Amniotic epithelial cell (primary cell): ENCODE measurements at places on chromosomes 3 and 15.

GRCh38 chr15:48802257-48802656 is 8.6 kb downstream of the CEP152 start:
- DNase-seq = no peak

DNA sequence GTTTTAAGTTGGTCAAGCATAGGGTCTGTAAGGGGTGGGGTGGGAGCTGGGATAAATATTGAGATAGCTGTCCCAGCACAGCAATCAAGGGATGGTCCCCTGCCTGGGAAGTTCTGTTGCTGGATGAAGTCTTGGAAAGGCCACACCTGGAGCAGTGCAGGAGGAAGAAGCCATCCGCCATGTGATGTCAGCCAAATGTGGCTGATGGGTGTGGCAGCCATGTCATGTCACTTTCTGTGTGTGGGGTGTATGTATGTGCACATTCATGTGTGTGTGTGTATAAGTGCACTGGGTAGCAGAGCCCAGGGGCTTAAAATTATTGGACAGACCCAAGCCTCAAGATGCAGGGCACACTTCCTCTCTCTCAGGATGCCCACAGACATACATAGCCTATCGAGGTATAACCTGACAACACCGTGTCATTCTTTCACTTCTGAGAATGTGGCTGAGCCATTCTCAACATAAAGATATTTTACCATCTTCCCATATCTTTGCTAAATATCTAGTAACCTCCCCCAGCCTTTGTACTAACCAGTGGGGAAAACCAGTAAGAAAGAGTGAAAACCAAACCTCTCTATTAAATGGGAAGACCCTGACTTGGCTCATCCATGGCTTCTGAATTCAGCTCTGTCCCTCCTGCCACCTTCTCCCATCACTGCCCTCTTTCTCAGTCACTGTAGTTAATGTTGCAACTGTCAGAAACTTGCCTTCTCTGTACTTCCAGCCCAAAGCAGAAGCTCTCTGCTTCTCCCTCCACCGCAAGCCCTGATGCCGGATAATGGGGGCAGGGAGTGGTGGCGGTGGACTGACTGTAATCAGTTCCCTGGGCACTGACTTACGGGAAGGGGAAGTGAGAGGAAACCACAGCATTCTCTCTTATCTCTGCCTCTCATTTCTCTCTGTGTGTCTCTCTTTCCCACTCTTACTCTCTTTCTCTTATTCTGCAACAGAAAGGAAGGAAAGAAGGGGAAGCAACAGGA is 11.2 kb downstream of the TNFSF10 start:
- DNase-seq = peak; percentile 90

- no peak for DNase-seq
These were observed 99.9 kb downstream of the CD47 start for GRCh38 chr3:107990926-107991325.

- no peak for DNase-seq
These were observed 131.7 kb downstream of the CTNNB1 start for GRCh38 chr3:41331041-41331440.

DNA sequence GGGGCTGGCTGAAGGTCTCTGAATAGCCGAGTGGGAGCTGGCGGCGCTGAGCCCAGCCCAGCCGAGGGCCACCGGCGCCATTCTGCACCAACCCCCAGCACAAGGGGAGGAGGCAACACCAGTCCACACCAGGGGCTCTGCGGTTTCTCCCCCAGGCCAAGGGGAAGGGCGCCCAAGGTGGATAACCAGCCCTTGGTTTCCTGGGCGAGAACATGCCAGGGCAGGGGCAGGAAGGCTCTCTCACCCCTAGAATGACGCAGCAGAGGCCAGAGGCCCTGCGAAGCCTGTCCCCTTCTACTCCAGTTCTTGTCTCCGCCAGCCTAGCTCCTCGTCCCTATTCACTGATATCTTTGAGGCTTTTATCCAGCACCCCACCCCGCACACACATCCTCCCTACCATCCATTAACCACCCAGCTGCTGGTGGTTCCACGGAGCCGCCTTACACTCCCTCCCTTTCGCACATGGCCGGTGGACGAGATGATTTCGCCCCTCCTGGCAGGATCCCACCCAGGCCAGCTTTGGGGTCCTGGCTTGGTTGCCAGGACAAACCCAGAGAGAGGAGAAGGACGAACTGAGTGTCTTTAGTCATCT is 1.3 kb downstream of the RBPMS2 start:
- DNase-seq = no peak

GRCh38 chr3:178491751-178492150 is 44.5 kb upstream of the KCNMB2 start:
- no peak for DNase-seq
